ENCODE measurements at places on chromosomes 1 and 21.

GRCh38 chr1:26009796-26010447 lies 11.7 kb upstream of the EXTL1 start:
- no peak for DNase-seq

GRCh38 chr1:100511058-100511457 lies 26.9 kb upstream of the GPR88 start:
- DNase-seq: no peak

DNA sequence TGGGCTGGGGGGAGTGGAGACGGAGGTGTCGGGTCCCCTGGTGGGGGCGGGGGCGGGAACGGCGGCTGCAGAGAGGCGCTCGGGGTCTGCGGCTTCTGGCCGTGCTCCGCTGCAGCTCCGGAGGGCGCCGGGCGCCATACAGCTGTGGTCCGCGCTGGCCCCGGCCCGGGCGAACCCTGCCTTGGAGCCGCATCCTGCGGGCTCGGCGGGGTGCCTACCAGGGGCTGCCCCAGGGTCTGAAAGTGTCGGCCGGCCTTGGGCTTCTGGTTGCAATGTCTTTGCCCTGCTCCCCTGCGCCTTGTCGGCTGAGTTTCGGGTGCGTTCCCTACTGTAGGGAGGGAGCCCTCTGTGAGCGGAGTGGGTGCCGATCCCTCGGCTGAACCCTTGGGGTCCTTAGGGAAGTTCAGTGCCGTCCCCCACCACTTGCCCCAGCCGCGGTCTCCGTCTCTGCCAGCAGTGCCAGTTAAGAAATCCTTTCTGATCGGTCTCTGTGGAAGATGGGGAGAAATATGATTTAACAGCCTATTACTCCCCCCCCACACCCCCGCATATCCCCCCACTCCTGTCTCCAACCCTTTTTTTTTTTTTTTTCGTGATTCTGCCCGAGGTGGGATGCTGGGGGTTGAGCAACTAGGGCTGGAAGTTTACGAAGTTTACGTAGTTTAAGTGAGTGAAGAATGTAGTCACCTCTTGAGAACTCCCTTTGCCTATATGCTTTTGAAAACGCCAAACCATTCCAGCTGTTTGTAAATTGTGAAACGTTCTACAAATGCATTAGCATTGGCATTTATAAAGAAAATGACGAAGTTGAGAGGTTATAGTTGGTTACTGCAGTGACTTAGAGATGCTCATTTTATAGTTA lies 588 bp downstream of the NEXN start:
- peak; percentile 75 for DNase-seq

DNA sequence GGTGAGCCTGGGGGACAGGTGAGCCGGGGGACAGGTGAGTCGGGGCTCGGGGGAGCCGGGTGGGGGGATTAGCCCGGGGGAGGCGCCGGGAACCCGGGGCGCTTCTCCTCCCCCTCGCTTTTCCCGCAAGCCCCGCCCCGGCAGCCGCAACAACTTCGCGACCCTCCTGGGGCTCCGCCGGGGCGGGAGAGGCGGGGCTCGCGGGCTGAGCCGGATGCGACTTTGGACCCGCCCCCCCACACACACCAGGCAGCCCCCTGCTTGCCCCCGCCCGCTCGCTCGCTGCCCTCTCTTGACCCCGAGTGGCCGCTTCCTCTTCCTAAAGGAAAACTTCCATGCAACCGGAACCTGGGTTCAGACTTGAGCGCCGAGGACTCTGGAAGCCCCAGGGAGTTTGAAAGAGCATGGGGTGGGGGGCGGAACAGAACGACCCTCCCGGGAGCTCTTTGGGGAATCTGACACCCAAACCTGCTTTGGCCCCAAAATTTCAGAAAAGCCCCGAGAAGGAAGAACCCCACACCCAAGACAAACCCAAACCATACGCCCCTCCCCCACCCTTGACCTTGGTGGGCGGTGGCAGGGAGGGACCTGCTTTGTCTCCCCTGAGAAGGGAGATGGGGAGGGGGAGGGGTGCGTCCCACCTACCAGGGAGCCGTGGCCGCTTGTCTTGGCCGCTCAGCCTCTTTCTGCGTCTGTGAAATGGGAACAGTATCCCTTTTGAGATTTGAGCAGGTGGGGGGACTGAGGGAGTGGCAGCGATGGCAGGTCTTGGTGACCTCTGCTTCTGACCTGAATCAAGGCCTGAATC lies 550 bp downstream of the ARHGEF16 start:
- peak; percentile 23 for DNase-seq

GRCh38 chr1:29197590-29197924 lies 15.9 kb upstream of the SRSF4 start:
- DNase-seq: peak; percentile 56

- no peak for DNase-seq
These were observed 37.5 kb upstream of the KCNA10 start for GRCh38 chr1:110556471-110556807.

- no peak for DNase-seq
These were observed 65.5 kb downstream of the MT1HL1 start for GRCh38 chr1:236938760-236939159.

DNA sequence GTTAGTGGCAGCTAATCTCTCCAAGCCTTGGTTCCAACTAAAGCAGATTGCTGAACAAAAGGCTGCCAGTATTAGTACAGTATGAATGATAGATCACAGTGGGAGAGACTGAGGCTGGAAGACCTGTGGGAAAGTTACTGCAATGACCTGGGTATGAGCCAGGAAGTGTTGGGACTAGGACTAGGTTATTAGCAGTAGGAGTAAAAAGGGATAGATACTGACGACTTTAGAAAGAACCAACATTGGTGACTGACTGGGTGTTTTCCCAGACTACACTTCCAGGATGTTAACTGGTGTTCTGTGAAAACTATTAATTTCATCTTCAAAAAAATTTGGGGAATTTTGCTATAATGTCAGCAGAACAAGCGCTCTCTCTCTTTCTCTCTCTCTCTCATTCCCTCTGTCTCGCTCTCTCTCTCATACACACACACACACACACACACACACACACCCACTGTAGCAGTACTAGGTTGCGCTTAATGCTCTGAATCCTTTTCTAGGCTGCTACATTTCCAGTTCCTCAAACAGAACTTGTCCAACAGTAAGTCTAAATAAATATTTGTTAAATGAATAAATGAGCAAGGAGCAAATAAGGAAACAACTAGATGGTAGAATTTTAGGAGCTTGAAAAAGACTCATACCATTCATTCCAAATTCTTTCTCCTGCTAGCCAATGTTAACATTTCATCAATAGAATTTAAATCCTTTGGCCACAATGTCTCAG lies 47.6 kb upstream of the RGS8 start:
- no peak for DNase-seq

DNA sequence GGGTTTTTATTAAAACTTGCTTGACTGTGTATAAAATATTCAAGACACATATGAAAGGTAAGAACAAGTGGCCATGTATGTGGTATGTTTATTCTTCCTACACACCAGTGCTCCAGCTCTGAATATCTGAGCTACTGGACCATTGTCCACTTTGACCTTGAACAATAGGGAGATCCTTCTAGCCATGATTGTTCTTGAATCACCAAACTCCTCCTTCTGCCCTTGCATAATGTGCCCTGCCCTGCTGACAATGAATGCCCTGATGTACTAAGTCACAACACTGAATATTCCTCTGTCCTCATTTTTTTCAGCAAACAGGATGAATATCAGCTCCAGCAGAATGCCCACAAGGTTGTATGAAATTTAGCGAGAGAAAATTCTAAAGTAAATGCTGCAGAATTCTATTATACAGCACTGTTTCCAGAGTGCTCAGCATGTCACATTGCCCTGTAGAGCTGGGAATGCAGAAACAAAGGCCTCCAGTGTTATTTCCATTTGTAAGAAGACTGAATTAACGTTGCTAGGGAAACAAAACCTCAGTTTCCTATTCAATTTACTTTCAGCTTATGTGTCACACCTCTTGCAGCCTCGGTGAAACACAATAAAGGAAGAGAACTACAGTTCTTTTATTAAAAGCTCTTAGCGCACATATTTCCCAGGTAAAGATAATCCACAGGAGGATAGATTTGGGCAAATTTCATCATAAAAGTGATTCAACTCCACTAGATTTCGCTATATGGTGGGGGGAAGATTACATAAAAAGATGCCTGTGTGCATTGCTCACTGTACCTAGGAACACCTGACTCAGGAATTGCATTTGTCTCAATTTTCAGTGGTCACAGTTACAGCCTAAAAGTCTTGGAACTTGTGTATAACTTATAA lies 187.4 kb upstream of the ATP1B1 start:
- no peak for DNase-seq

- no peak for DNase-seq
These were observed 36.1 kb downstream of the CD247 start for GRCh38 chr1:167482184-167482583.

DNA sequence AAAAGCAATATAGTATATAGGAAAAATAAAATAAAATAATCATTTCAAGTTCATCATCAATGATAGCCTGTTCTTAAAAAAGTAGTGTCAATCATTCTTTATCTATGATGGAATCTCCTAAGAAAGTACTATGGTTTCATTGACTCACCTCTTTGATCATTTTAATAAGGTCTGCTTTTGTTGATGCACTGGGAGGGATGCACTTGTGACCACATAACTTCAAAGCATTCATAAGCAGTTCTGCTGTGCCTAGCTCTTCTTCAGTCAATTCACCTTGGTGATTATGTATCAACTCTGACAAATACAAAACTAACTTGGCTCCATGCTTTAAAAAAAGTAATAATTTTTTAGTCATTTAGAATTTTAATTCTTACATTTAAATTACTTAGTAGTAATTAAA lies 84.8 kb upstream of the GNG4 start:
- no peak for DNase-seq

DNA sequence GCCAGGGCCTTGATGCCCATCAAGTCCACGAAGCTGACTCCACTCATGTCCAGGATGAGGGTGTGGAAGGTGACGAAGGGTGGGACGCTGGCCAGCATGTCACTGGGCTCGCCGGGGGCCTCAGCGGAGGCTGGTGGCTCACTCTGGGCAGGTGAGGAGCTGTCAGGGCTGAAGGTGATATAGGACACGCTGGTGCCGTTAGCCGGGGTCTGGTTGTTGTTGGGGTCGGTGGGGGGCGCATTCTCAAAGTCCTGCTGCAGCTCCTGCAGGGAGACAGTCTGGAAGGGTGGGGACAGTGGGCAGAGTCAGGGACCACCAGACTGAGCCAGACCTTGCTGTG lies 21.7 kb downstream of the SLC26A9 start:
- DNase-seq: no peak

DNA sequence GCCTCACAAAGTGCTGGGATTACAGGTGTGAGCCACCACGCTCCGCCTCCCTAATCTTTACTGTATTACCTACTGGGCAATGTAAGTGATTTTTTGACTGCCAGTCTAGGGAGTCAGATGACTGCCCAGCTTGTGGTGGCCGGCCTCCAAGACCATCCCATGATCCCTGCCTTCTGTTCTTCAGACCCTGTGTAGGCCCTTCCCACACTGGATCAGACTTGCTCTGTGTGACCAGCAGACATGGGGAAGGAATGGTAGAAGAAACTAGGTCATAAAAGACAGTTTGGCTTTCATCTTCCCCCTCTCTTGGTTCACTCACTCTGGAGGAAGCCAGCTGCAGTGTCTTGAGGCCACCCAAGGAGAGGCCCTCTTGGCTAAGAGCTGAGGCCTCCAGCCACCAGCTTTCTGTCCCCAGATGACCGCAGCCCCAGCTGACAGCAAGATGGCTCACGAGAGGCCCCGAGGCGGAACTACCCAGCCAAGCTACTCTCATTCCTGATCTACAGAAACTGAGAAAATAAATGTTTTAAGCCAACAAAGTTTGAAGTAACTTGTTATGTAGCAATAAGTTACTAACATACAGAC lies 14.5 kb upstream of the CBR3 start:
- DNase-seq: no peak

DNA sequence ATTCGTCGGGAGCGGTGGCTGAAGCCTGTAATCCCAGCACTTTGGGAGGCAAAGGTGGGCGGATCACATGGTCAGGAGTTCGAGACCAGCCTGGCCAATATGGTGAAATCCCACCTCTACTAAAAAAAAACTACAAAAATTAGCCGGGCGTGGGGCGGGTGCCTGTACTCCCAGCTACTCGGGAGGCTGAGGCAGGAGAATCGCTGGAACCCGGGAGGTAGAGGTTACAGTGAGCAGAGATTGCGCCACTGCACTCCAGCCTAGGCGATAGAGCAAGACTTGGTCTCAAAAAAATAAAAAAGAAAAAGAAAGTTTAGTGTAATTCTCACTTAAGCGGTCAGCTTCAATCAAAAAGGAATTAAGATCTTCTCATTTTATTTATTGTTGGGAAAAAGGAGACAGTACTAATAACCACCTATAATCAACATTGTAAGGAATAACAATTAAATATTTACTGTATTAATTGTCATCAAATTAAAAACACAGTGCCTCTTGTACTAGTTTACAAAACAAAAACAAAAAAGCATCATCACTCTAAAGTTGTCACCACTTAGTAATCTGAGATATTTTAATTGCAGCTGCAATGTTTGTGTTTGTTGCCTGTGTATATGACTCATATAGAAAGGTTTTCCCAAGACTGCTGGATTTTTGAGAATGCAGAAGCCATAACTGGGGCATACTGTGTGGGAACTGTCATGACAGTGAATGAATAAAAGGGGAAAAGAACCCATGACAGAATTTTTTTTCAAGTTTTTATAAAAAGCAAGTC lies 3.7 kb downstream of the FBXO42 start:
- DNase-seq: peak; percentile 89

- DNase-seq: peak; percentile 49
These were observed 177.3 kb downstream of the CAMTA1 start for GRCh38 chr1:6962478-6962995.

DNA sequence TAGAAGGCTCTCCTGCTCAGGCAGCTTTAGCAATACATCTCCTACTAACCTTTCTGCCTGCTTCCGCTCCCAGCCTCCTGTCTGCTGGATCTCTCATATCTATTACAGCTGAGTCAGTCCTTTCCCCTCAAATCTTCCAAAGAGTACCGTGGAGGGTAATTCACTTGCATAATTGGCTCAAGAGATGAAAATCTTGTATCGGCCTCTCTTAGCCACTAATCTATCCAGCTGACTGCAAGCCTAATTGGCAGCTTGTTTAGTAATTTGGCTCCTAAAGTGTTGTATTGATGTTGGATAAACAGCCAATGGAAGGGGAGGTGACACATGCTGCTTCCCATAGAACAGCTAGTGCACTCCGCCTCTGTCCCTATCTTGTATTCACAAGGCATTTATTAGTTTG lies 195.7 kb downstream of the GPATCH2 start:
- DNase-seq: no peak

DNA sequence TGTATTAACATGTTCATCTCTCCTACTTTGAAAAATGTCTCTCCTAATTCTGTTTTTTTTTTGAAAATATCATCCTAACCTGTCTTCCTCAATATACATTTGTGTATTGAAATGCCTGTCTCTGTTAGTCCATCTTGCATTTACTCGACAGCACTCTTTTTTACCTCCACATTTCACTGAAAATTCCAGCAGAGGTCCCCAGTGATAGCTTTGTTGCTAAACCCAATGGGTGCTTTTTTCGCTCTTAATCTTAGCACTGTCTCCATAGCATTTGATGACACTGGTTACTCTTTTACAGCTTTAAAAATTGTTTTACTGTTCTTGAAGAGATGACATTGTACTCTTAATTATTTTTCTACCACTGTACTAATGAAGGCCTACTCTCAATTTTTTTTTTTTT lies 10.8 kb downstream of the OSBPL9 start:
- DNase-seq: peak; percentile 54
